Activated T-cell treated with anti-CD3 and anti-CD28 coated beads for 4 hours (primary cell): ENCODE measurements at places on chromosomes 12 and 14.
A peak's percentile ranks its signal among the peaks of the same experiment; 100 is the strongest.

DNA sequence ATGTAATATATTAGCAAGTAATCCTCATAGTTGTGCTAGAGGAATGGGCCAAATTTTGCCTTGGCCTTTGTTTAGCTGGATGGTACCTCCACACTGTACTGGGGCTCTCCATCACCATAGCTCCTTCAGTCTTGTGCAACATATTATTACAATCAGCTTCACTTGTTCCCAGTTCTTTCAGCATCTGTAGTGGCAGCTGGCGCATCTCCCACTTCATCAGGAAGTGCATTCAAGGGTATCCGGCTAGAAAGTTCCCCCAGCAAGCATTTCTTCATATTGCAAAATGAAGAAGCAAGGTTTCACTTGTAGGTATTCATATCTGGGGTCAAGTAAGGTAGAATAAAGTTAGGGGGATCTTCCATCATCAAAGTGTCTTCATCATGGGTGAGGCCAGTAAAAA lies 123.7 kb downstream of the IGF1 start:
- DNase-seq = no peak

DNA sequence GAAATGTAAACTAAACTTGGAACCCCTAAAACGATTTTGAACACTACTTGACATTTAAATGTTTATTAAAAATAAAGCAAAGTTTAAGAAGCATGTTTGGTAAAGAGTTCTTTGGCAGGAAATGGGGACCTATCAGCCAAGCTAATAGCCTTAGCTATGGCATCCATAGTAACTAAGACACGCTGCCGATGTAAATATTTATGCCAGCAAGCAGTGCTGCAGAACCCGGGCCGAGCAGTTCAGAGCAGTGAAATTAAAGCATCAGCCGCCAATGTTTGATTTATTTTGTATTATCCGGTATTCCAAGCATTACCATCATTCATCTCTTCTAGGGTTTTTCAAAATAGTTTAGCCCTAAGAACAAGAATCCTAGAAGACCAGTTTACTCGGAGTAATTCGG lies 61.6 kb downstream of the PPP2R5C start:
- no peak for DNase-seq

DNA sequence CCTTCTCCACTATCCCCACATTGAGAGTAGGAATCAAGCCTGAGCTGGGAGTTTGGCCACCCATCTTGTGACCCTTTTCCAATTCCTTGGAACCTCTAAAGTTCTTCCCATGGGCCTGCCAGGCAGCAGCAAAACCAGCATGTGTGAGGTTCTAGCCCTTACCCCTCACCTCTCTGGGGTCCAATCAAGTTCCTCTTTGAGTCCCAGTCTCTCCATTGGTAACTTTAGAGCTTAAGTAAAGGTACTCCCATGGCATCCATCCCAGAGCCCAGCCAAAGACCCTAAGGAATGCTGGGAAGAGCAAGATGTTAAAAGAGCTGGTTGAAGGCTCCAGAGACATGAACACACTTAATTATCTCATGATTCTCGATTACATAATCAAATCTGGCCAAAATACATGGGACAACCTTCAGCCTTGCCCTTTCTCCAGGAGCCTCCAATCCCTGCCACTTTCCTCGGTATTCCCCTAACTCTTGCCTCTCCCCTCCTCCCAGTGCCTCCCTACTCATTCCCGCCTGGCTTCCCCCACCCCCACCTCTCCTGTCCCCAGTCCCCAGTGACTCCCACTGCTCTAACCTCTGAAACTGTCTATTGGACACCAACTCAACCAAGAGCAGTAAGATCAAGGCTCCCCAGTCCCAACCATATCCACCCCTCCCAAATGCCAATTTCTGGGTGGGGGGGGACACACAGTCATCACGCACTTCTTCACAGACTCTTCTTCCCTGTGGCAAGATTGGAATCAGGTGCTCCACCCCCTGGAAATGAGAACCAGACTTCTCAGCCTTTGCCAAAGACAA lies 4.8 kb upstream of the TNS2 start:
- no peak for DNase-seq

DNA sequence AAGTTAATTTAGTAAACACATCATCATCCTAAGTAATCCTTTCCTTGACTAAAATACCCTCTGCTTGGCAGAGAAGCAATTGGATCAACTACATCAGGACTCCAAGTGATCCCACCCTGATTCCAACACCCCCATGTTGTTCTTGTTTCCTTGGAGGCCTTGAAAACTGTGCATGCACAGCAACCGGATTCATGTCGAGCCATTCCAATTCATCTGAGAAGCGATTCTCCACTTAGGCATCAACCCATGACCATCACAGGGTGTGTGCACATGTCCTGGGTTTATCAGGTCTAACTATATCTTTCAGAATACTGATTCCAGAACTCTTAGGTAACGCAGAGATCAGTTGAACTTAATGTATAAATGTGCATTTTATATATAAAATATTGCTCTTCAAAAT lies 163.0 kb downstream of the NAV3 start:
- DNase-seq = no peak

- DNase-seq = no peak
These were observed 1052.8 kb upstream of the TMEM132C start for GRCh38 chr12:127214186-127214585.

DNA sequence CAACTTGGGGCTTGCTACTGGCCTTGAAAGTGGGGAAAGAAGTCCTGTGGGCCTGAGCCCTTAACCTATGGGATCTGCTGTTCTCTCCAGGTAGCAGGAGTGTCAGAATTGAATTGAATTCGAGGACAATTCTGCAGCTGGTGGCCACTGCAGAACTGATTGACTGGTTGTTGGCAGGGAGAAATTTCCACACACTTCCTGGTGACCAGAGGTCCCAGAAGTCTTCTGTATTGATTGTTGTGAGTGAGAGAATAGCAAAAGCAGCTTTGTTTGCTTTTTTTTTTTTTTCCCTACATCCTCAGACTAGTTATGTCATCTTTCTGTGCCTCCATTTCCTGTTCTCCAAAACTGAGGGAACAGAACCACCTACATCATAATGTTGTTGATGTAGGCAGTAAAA lies 64.1 kb downstream of the PRICKLE1 start:
- DNase-seq = no peak

- DNase-seq = no peak
These were observed 34.2 kb downstream of the SAV1 start for GRCh38 chr14:50633954-50634353.

GRCh38 chr12:15706010-15706676 lies 83.0 kb downstream of the EPS8 start:
- no peak for DNase-seq

- DNase-seq = no peak
These were observed 134.2 kb downstream of the ESRRB start for GRCh38 chr14:76510181-76510580.

- no peak for DNase-seq
These were observed 22.8 kb upstream of the PYGL start for GRCh38 chr14:50967103-50967502.

- peak; percentile 48 for DNase-seq
These were observed 137.5 kb upstream of the CPM start for GRCh38 chr12:69070319-69071090.

DNA sequence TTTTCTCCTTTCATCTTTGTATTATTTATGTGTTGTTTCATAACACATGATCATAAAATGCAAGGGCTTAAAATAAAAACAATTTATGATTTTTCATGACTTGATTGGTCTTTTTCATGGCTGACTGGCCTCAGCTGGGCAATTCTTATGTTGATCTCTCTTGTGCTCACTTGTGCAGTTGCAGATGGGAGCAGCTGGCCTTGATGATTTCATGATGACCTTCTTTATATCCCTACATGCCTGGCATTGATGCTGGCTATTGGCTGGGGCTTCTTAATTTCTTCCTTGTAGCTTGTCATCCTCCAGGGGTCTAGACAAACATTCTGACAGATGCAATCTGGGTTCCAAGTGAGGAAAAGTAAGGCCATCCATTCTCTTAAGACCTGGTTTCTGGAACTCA lies 1832.8 kb upstream of the FLRT2 start:
- DNase-seq = no peak

- DNase-seq = no peak
These were observed 48.5 kb downstream of the VCPKMT start for GRCh38 chr14:50067723-50068495.

- no peak for DNase-seq
These were observed 22.1 kb downstream of the ACVR1B start for GRCh38 chr12:51973560-51973959.

GRCh38 chr14:22409006-22409405 lies 180.0 kb downstream of the DAD1 start:
- DNase-seq = no peak

GRCh38 chr12:5377997-5378592 lies 53.8 kb upstream of the NTF3 start:
- no peak for DNase-seq

GRCh38 chr14:70995211-70995610 lies 88.0 kb downstream of the PCNX1 start:
- DNase-seq = no peak

- DNase-seq = no peak
These were observed 35.3 kb downstream of the STX2 start for GRCh38 chr12:130803702-130804101.

GRCh38 chr14:68546839-68547238 lies 246.0 kb downstream of the ZFP36L1 start:
- no peak for DNase-seq

DNA sequence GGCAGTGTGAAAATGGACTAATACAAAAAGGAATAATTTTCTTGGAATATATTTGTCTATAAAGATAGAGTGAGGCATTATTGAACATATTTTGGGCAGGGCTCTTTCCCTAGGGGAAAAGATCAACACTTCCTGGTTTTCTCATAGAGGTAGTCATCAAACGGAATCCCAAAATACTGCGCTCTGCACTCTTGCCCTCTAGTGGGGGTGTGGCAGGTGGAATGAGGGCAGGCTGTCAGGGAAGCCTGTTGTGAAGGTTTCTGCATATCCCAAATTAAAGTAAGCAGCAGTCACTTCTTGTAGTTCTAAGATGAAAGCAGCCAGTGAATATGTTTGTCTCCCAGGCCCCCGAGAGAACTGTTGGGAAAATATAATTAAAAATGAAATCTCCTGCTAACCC lies 666.8 kb upstream of the TMEM132C start:
- no peak for DNase-seq

GRCh38 chr12:54330442-54330841 lies 5.5 kb downstream of the COPZ1 start:
- DNase-seq = no peak

GRCh38 chr12:76272287-76272686 lies 75.9 kb downstream of the BBS10 start:
- no peak for DNase-seq

- DNase-seq = no peak
These were observed 40.0 kb downstream of the OSBPL8 start for GRCh38 chr12:76519538-76519937.

DNA sequence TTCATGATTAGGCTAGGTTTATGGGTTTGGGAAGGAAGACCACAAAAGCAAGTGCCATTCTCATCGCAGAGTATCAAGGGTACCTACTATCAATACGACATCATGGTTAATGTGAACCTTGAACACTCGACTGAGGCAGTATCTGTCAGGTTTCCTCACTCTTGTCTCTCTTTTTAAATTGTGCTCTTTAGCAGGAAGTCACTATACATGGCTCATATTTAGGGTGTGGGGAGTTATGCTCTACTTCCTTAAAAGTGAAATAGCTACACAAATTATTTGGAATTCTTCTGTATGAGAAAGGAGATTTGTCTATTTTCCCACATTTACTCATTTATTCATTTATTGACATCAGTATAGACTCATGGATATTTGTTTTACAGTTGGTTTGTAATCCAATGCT lies 5.9 kb upstream of the CLEC4E start:
- DNase-seq = no peak

- DNase-seq = no peak
These were observed 173.4 kb upstream of the ATP2B1 start for GRCh38 chr12:89882050-89882449.

DNA sequence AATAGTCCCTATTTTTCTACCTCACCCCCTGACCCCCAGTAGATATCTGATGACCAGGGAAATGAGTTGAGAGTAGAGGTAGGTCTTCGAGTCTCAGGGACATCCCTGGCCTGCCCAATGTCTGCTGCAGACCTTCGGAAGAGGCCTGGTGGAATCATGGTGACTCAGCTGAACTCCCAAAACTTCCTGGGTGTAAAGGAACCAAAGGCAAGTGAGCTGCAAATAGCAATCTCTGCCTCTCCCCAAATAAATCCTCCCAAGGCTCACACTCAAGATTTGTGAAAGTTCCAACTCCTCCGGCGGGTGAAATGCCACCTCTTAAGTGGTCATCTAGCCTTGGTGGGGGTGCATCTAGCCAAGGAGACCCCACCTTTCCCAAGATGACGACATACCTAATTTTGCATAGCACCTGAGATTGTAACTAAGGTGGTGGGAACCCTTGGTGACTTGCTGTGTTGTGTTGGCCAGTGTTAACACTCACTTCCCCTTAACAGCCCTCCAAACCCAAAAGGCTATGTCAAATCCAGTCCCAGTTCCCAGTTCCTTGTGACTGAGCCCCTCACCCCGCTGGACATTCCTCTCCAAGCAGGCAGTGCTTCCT lies 6.3 kb downstream of the ZFP36L1 start:
- DNase-seq = no peak

- no peak for DNase-seq
These were observed 154.0 kb downstream of the NDUFA12 start for GRCh38 chr12:94849411-94849976.

DNA sequence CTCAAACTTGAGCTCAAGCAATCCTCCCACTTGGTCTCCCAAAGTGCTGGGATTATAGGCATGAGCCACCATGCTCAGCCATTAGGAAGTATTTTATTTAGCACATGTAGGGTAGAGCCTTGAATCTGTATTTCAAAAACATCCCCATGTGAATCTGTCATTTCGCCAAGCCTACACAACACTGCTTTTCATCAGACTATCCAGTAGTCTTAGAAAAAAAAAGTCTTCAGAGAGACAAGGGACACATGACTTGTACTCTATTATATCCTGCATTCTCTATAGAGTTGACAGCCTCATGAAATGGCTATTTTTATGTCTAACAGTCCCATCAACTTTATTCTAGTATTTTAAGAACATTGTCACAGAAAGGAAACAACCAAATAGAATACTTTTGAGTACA lies 35.4 kb downstream of the TM7SF3 start:
- DNase-seq = no peak

DNA sequence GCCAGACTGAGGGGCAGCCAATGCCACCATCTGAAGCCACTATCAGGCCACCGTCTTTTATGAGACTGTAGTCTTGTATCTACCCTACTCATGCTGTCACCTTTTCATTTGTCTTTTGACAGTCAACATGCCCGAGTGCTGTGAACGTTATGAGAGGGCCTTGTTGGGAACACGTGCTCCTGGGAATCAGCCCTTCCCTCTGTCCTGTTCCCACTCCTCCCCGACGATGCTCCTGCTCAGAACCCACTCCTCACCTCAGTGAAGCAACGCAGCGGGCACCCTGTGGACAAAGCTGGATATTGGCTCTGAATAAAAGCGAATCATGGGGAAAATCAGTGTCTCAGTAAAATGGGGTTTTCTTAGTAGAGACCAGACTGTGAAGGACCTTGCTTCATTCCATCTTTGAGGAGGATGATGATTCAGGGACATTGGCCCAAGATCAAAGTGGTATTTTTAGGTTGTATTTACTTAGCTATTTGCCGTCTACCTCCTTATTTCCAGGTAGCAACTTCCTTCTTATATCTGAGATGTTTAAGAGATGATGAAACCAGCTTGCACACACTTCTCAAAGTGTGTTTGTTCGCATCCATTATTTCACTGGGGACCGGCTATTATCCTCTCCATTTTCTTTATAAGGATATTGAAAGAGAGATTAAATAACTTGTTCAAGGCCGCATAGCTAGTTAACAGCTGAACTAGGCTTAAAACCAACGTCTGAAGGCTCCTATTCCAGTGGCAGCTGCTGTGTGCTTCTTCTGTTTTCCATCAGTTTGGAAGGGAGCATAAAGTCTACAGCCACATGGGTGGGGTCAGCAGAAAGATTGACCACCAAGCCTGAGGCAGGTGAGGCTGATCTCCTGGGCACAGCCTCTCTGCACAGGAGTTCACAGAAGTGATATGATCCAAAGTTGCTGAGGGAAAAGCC lies 43.9 kb upstream of the CTDSP2 start:
- no peak for DNase-seq
